Activated CD4-positive, alpha-beta memory T cell treated with anti-CD3 and anti-CD28 coated beads for 36 hours (primary cell): ENCODE measurements at places on chromosomes 4 and X.

- no peak for DNase-seq
Observed at GRCh38 chr4:130183096-130183495, 1087.1 kb downstream of the C4orf33 start.

DNA sequence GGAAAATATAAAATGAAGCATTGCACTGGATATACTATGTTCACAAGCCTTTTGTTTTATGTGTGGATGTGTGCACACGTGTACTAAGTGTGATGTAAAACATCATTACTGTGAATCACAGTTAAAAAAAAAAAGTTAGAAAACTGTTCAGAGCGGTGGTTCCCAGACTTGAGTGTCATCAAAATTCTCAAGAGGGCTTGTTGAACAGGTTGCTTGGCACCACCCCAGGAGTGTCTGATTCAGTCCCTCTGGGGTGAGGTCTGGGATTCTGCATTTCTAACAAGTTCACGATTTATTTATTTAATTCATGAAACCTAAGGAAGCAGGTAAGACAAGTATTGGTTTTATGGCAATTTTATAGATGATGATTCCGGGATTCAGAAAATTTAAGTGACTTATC, 1.8 kb downstream of the CENPU start:
- DNase-seq = peak; percentile 26

DNA sequence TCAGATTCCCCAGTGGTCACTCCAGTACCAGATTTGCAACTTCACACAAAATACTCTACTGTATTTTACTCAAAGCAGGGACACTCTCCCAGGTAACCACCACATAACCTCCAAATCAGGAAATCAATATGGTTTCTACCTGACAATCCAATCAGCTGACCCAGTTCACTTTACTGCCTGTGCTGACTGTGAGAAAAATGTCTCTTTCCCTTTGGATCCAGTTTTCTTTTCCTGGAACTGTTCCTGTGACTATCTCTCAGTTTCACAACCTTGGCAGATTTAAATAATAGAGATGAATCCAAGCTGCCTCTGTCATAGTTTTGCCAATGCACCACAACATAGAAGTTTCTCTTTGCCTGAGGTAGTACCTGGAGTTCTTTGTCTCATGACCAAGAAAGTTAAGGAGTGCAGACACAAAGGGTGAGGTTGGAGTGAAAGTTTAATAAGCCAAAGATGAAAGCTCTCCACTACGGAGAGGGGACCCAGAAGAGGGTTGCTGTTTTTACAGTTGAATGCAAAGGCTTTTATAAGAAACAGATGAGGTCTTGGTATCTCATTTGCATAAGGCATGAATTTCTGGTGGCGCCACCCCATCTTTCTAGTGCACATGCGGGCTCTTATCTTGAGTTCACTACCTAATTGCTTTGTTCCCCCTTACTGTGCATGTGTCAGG, 29.7 kb upstream of the IL9R start:
- DNase-seq = no peak

DNA sequence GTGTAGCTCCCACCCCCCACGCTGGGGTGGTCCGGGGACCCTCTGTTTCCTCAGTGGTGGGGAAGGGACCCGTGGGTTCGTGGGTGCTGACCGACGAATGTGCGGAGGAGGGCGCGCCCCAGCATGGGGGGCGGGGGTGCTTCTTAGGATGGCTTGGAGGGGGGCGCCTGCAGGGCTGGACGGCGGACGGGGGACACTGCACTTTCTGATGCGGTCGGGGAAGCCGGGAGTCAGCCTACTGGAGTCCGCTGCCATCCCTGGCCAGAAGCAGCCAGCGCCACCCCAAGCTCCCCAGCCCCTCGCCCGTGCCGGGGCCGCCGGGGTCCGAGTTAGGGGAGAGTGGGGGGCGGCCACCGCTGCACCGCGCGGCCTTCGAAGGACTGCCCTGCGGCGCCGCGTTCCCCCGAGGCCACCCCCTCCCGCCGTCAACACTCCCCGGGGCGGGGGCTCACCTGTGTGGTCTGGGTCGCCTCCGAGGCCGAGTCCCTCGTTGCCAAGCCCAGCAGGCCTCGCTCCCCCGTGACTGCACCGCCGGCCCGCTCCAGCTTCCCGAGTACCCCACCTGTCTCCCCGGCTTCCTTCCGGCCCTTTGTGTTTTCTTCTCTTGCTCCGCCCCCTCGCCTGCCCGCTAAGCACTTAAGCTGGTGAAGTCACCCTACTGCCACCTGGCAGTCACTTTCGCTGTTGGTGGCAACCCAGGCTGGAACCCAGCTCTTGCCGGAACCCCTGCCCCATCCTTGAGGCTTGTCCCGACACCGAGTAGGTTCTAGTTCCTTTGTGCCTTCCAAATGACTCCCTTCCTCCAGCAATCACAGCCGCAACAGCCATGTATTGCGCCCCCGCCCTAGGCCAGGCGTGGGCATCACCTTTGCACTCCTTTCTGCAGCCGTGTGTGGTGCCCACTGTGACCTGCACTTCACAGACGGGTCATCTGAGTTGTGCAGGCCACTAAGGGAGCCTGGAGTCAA, at the start of gene OCIAD2:
OCIAD2 (minus strand) TSS at position 569 of the 968 bp plus-strand sequence. CDS start 2,225 bp downstream, outside the sequence.
- DNase-seq = peak; percentile 90

- no peak for DNase-seq
Observed at GRCh38 chrX:54808109-54808604, 612 bp downstream of the MAGED2 start.

GRCh38 chr4:39699687-39700409, 1.9 kb downstream of the UBE2K start:
- no peak for DNase-seq

- DNase-seq = no peak
Observed at GRCh38 chr4:116881077-116881476, 204.3 kb downstream of the TRAM1L1 start.

- no peak for DNase-seq
Observed at GRCh38 chrX:131763674-131764073, 219.8 kb downstream of the OR13H1 start.

DNA sequence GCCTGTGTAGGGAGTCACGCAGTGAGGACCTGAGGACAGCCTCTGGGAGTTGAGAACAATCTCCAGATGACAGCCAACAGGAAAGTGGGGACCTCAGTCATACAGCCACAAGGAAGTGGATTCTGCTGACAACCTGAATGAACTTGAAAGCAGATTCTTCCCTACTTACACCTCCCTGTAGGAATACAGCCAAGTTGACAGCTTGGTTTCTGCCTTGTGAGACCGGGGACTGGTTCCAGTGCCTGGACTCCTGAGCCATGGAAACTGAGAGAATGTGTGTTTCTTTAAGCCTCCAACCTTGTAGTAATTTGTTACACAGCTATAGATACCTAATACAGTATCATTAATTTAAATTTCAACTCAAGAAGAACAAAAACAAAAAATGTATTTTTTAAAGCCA, 107.5 kb downstream of the CNKSR2 start:
- DNase-seq = no peak

DNA sequence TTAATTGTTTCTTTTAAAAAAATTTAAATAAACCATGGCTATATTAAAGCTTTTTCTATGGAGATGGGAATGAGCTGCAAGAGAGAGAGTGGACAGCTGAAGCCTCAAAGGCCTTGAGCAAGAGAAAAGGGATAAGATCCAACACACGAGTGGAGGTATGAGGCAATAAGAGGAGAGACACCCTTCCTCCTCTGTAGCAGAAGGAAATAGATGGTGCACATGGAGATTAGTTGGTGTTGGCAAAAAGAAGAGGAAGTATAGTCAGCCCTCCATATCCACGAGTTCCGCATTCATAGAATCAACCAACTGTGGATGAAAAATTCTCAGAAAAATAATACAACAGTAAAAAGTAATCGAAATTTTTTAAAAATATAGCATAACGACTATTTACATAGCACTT, 3.2 kb downstream of the CXorf38 start:
- no peak for DNase-seq

DNA sequence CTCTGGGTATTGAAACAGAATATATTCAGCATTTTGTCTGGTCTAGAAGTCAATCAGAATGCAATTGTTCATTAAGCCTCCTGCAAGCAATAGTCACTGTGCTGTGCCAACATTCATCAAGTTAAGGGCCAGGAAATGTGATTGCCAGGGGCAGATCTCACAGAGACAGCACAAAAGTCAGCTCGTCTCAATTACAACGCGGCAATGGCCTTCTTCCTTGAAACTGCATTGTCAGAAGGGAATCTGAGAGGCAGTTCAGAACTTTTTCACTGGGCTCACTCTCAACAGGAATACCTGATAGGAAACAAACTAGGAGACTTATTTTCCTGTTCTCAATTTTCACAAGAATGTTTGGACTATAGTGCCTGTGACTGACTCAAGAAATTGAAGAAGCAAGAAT, 131.1 kb upstream of the NR3C2 start:
- DNase-seq = no peak

DNA sequence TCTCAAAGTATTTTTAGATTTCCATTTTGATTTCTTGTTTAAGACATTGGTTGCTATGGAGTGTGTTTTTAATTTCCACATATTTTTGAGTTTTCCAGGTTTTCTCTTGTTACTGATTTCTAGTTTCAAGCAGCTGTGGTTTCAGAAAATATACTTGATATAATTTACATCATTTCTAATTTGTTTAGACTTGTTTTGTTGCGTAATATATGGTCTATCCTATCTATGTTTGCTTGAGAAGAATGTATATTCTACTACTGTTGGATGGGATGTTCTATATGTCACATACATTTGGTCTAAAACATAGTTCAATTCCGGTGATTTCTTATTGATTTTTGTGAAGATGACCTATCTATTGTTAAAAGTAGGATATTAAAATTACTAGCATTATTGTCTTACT, 170.5 kb upstream of the EMCN start:
- no peak for DNase-seq

- no peak for DNase-seq
Observed at GRCh38 chrX:15202454-15203177, 67.3 kb downstream of the ASB9 start.

- no peak for DNase-seq
Observed at GRCh38 chr4:70728091-70728490, 6.3 kb downstream of the RUFY3 start.

DNA sequence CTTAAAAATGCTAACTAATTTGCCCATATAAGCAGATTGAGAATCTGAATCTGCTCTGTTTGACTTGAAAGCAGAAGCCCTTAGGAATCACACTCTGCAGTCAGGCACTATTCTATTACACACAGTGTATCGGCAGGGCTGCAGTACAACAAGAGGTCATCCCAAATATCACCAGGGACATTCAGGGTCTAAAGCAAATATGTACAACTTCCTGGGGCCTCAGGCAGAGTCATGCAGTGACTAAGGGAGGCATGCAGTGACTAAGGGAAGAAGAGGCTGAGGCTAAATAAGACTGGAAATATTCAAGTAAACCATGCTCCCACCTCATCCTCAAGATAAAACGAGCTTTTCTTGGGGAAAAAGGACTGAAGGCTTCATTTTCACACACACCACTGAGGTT, 20.9 kb downstream of the MAPK10 start:
- no peak for DNase-seq

GRCh38 chr4:16685536-16685935, 212.9 kb downstream of the LDB2 start:
- no peak for DNase-seq

DNA sequence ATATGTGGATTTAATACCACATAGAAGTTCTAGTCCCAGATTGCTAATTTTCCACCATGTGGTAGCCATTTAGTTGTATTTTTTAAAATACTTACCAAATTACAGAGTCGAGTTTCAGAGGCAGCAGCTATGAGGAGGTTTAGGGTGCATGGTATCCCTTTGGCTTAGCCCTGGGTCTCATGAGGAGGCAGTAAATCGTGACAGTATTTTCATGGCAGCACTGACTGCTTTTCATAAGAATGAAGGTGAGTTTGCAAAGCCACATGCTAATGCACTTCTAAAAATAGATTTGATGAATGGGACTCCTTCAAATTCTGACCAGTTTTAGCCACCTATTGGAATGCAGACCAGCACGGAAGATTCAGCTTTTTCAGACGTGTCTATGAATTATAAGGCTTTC, 114.0 kb upstream of the FRG1 start:
- no peak for DNase-seq

DNA sequence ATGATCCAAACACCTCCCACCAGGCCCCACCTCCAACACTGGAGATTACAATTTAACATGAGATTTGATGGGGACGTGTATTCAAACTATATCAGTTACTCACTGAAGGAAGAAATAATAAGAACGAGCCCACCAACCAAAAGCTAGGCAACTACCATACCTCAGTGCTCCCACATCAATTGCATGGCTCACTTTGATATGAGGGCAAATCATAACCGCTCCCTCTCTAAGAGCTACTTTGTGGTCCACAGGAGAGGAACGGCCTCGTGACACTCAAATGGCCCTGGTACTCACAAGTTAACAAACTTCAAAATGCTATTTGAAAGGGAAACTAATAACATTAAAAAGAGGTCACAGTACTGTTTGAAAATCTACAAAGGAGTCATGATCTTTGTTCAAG, 170.7 kb upstream of the SLC7A11 start:
- no peak for DNase-seq

- no peak for DNase-seq
Observed at GRCh38 chr4:152259866-152260265, 276.0 kb downstream of the FBXW7 start.

DNA sequence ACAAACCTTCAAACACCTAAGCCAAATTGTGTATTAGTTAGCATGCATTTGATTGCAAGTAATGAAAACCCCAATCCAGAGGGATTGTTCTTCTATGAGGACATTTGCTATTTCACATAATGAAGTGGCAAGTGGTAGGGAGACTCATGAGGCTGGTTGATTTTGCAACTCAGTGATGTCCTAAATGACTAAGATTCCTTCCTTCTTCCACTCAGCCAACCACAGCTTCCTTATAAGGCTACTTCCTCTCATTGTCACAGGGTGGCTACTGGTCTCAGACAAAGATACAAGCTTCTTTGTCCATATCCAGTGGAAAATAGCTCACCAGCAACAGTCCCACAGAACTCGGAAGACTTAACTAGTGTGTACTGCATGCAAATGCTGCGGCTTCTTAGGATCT, 5.3 kb upstream of the OTC start:
- DNase-seq = no peak

DNA sequence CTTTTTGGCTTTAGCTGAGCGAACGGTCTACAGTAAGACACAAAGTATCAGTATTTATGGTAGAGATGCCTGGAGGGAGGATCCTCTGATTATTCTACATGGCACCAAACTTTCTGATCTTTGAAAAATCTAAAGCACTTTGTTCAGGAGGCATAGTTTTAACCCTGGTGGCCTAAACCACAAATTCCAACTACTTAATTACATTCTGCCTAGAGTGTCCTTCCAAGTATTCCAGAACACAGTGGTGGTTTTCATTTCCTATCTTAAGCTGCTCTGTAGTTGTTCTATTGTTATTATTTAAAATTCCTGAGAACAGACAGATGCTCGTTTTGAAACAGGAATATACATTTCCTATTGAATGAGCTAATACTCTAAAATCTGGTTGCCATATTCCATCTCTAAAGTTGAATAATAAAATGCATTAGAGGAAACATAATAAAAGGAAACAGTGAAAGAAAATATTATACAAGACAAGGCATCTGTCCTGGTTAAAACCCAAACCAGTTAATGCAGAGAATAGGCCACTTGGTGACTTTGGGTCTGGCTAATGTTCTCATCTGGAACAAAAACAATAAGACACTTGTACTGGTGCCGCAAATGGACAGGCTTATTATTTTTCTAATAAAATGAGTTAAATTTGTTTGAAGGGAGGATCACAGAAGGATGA, 657.4 kb downstream of the SPRY1 start:
- DNase-seq = no peak

- no peak for DNase-seq
Observed at GRCh38 chrX:9651737-9652136, 113.9 kb downstream of the GPR143 start.

- DNase-seq = no peak
Observed at GRCh38 chr4:25113915-25114904, 46.0 kb downstream of the SEPSECS start.
